ENCODE measurements at places on chromosomes 6 and 20. TPM values are rescaled to one million over a fixed set of nuclear protein-coding genes. Genes with fewer than 3 reads are reported as not detected.

Gene DLK2
- total RNA-seq, result 4.7 TPM

- DNase-seq, result no peak
Measured at GRCh38 chr6:158799051-158799792, 19.9 kb downstream of the EZR start.

DNA sequence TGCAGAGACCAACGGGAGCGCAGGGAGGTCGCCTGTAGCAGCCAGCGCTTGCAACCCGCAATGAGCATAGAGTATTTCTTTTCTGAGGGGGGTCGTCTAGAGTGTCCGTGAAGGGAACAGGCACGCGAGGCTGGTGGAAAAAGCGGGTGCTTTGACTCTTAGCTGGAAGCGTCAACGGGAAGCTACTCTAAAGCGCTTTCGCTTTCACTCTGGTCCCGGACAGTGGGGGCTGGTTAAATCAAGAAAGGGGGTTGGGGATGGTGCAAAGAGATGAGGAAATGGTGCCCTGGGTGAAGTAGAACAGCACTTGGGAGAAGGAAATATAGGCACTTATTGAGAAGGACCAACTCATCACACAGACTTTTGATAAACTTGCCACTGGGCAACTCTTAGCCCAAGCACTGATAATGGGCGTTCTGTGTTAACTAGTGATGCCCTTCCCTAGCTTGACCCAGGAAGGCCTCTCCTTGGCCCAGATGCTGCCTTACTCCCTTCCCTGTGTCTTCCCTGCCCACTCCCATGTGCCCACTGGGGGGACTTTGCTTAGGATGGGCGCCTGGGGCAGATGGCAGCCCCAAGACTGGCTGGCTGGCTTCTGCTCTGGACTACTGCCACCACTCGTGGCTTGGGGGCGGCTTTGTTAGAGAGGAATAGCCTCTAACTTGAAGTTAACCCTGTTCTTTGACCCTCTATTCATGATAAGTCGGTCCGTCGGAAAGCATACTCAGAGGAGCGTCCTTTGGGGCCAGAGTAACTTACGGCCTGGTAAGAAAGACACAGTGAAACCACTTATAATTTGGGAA lies 585 bp downstream of the PSMB9 start:
- no peak for DNase-seq

DNA sequence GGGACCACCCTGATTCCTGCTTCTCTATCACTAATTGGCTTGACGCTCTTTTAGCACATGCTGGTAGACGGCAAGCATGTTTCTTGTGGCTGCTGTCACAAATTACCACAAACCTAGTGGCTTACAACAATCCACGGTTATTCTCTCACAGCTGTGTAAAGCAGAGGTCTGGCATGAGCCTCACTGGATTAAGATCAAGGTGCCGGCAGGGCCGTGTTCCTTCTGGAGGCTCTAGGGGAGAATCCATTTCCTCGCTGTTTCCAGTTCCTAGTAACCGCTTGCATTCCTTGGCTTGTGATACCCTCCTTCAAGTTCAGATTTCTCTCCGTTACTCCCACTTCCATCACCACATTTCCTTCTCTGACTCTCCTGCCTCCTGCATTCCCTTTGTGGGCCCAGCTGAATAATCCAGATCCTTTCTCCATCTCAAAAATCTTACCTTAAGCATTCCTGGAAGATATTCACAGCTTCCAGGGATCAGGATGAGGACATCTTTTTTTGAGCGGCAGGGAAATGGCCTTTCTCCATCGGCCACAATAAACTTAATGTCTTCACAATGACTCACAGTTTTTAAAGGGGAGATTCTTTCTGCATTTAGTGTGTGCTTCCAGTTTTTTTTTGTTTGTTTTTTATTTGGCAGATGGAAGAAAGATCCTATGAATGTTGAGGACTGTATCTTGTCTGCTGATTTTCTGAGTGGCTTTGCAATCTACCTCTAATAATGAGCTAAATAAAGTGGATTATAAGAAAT lies 39.9 kb downstream of the BMP6 start:
- DNase-seq, result no peak

- peak; percentile 71 for DNase-seq
Measured at GRCh38 chr6:132798869-132799538, 567 bp upstream of the SLC18B1 start.

Measured in mesothelial cell of epicardium (in vitro differentiated cells).